Fibroblast of upper back skin (primary cell): ENCODE measurements at places on chromosomes 12 and 14.
A peak's percentile ranks its signal among the peaks of the same experiment; 100 is the strongest.

GRCh38 chr12:44405297-44405696 is 470.8 kb downstream of the NELL2 start:
- no peak for DNase-seq

DNA sequence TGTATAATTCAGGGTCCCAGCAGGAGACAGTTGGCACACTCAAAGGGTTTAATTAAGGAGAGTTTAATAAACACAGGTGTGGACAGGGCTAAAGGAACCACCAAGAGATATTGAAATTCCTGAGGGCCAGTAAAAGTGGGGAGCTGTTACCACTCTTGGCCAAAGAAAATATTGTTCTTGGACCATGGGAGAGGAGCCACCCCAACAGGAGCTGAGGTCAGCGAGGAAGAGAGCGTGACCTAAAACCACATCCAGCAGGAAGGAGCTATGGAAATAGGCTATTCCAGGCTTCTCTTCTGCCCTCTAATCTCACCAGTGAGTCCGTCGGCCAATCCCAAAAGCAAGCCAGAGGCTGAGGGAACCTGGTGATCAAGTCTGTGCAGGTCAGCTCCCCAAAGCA is 390.8 kb downstream of the MED13L start:
- no peak for DNase-seq

- peak; percentile 58 for DNase-seq
Measured at GRCh38 chr14:77026930-77027537, 1.5 kb downstream of the IRF2BPL start.

GRCh38 chr14:69683971-69684370 is 72.6 kb downstream of the SUSD6 start:
- no peak for DNase-seq

GRCh38 chr14:57512220-57512619 is 18.6 kb upstream of the CCDC198 start:
- no peak for DNase-seq

GRCh38 chr12:22477166-22477893 is 67.0 kb downstream of the C2CD5 start:
- DNase-seq: peak; percentile 81

DNA sequence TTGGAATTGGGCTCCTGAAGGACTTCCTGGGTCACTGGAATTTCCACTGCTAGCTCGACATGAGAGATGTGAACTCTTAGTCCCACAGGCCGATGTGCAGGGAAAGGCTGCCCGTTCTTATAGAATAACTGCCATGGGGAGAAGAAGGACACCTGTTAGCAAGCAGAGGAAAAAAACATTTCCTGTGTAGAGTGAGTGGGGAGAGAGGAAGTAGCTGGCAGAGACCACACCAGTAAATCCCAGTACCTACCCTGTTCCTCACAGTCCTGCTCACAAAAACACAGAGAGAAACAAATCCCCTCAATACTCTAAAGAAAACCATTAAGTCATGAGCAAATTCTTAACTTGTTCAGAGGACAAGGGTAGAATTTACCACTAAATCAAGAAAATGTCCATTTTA is 29.5 kb downstream of the AREL1 start:
- no peak for DNase-seq

GRCh38 chr14:73463411-73463810 is 5.1 kb upstream of the NUMB start:
- DNase-seq: peak; percentile 87

- DNase-seq: no peak
Measured at GRCh38 chr12:132109741-132110140, 34.4 kb downstream of the DDX51 start.

- DNase-seq: no peak
Measured at GRCh38 chr12:31970199-31970598, 11.0 kb downstream of the RESF1 start.

DNA sequence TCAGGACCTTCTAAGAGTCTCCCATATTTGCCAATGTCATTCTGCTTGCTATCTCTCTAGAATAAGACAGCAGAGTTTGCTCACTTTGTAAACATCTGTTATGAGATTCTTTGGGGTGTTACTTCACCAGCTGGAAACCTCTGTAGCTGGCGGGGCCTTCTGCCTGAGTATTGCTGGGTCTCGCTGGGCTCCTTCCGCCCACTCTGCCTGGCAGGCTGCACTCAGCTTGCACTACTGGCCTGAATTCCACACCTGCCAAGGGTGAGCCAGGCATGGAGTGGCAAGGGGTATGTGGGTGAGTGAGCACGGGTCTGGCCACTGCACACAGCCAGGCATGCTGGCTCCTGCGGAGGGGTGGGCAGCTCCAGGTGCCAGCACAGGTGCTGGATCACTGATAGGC is 267.3 kb upstream of the PDE3A start:
- peak; percentile 3 for DNase-seq

DNA sequence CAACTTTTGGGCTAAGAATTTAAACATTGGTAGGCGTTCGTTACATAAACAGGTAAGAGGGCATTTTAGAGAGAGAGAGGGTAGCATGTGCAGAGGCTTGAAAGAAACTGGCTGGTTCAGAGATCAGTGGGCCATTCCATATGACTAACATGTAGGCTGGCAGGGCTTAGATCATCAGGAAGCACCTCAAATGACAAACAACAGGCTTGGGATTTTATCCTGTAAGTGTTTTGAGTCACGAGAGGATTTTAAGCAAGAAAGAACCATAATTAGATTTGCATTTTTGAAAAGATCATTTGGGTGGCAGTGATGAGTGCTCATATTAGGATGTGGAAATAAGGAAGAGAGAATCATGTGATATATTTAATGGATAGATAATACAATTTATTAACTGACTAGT is 8.7 kb upstream of the PLEKHA5 start:
- no peak for DNase-seq

DNA sequence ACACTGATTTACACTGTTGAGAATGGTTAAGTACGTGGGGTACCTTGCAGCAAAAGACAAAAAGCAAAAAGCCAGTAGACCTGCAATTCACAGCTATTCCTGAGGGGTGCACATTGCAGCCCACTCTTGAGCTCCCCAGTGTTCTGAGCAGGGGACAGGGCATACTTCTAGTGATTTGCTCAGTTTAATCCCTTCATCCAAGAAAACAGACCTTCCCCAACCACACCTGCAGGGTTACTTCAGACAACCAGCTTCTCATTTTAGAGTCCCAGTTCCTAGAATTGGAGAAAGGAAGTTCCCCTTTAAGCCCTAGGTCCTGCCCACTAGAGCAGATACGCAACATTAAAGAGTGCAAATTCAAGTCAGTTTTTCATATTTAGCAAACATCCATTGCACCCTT is 3.6 kb upstream of the WSB2 start:
- DNase-seq: no peak

- DNase-seq: no peak
Measured at GRCh38 chr12:38386205-38386985, 69.8 kb downstream of the ALG10B start.

GRCh38 chr12:79435742-79436141 is 255.0 kb downstream of the PAWR start:
- DNase-seq: peak; percentile 37

GRCh38 chr14:61860294-61860918 is 98.2 kb downstream of the SNAPC1 start:
- peak; percentile 31 for DNase-seq

- peak; percentile 84 for DNase-seq
Measured at GRCh38 chr12:5096241-5096924, 52.7 kb downstream of the KCNA5 start.

- DNase-seq: no peak
Measured at GRCh38 chr14:24136684-24137528, 912 bp downstream of the PSME1 start.

- DNase-seq: peak; percentile 93
Measured at GRCh38 chr12:51592034-51592705, 1.1 kb downstream of the SCN8A start.

GRCh38 chr14:54867011-54867410 is 35.6 kb downstream of the GCH1 start:
- DNase-seq: peak; percentile 66

DNA sequence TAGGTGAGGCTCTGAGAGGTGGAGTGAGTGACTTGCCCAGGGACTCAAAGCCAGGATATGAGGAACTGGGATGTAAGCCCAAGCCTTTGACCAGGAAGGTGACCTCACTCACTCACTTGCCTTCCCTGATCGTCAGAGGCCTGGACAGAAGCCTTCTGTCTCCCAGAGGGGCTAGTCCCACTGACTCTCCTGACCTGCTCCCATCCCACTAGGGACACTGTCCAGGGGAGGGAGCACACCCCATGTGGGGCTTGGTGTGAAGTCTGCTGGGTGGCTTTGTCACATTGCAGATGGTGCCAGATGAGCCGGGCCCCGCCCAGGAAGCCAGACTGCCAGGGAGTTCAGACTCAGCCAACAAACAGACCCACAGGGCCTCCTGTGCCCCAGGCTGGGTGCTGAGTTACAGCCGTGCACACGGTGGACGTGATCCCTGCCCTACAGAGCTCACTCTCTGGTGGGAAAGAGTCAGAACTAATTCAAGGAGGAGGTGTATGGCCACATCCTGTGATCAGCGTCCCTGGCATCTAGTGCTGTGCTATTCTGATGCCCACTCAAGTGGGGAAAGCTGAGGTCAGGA is 28.3 kb downstream of the MMAB start:
- DNase-seq: no peak

GRCh38 chr12:57623811-57624390 is 9.1 kb downstream of the B4GALNT1 start:
- no peak for DNase-seq

DNA sequence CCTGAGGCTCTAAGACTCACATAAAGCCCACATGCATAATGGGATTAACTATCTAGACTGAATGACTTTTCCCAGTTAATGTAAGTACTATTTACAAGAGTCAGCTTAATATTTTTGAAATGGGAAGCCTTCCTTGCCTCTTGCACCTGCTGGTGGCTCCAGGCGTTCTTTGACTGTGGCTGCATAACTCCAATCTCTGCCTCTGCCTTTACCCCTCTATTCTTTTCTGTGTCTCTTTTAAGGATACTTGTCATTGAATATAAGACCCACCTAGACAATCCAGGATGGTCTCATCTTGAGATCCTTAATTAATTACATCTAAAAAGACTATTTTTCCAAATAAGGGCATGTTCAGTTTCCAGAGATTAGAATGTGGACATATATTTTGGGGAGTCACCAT is 66.9 kb upstream of the PCED1B start:
- DNase-seq: no peak

DNA sequence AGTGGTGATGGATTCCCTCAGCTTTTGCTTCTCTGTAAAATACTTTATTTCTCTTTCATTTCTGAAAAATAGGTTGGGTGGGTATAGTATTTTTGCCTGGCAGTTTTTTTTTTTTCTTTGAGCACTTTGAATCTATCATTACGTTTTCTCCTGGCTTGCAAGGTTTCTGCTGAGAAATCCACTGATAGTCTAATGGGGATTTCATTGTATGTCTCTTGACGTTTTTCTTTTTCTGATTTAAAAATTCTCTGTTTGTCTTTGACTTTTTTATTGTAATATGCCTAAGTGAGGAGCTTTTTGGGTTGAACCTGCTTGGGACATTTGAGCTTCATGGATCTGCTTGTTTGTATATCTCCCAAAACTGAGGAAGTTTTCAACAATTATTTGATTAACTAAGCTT is 606.0 kb downstream of the KCNH5 start:
- no peak for DNase-seq

DNA sequence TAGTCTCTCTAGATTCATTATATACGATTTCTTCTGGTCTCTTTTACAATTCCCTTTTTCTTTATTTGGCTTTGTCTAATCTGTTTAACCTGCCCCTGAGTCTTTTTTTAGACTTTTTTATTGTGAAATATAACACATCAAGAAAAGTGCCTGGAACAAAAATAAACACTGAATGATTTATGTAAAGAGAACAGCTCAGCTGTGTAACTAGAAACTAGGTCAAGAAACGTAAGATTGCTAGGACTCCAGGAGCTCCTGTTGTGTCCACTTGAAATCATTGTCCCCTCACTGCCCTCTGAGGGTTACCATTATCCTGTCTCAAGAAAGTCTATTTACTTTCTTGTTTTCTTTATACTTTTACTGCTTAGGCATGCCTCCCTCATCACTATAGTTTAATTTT is 23.1 kb downstream of the EXD2 start:
- DNase-seq: no peak

GRCh38 chr12:29734305-29734704 is 49.4 kb downstream of the TMTC1 start:
- no peak for DNase-seq

GRCh38 chr14:102056694-102057442 is 30.0 kb downstream of the HSP90AA1 start:
- no peak for DNase-seq

DNA sequence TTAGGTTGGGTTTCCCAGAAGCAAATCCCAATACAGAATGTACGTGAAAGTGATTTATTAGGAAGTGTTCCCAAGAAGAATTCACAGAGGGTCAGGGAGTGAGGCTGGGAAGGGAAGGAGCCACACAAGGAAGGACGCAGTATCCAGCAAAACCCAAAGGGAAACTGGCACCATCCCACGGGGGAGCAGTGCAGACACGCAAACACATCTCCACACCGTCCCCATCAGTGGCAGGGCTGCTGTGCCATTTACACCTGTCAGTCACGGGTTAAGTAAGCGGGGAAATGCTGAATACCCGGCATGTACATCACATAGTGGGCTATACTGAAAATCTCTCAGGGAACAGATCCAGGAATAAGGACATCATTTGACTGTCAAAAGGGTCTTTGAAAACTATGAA is 93.9 kb downstream of the SLC38A1 start:
- DNase-seq: no peak

GRCh38 chr12:124777399-124778372 is 86.0 kb downstream of the SCARB1 start:
- no peak for DNase-seq

DNA sequence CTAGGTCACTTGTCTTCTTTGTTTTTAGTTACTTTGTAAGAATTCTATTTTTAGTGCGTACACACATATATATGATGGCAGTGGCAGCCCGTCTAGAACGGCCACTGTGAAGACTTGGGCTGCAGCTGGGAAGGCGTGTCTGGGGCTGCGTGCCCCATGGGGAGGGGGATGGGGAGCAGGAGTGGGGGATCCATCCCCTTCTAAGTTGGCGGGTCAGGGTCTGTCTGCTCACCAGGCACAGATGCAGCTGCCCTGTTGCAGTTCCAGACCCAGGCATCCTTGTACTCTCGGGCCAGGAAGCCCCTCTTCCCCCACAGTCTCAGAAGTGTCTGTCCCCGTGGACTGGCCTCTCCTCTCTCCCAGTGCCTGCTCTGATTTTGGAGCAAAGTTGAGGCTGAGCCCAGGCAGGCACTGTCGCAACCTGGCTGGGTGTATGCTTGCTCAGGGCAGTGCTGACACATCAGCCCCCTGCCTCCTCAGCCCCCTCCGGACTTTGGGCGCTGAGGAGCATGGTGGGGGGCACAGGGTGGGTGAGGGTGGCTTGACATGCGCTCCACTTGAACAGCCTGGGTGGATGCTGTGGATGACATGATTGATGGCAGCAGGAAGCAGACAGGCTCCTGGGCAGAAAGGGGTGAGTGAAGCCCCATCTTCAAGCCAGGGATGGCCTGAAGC is 271.2 kb upstream of the NAV3 start:
- DNase-seq: no peak

- DNase-seq: no peak
Measured at GRCh38 chr12:81080431-81080983, 2.6 kb downstream of the ACSS3 start.

DNA sequence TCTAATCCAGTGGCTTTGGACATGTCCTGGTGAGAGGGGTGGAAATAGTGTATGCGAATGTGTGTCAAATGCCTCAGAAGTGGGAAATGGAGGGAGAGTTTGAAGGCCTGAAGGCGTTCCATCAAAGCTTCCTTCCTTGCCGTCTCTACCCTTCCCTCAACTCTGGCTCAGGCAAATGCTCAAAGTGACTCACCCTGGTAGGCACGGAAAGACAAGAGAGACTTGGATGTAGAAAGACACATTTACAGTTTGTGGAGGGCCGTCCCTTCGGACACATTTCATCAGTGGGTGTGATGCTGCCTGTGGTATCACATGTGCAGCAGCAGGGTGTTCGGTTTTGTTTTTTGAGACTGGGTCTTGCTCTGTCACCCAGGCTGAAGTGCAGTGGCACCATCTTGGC is 36.7 kb downstream of the CHST11 start:
- no peak for DNase-seq
